Upper lobe of right lung (tissue), 1 donor: ENCODE measurements at places on chromosomes 2 and 18. TPM values are rescaled to one million over a fixed set of nuclear protein-coding genes. Genes with fewer than 3 reads are reported as not detected.

C1QL2 gene
- not detected for total RNA-seq

DNA sequence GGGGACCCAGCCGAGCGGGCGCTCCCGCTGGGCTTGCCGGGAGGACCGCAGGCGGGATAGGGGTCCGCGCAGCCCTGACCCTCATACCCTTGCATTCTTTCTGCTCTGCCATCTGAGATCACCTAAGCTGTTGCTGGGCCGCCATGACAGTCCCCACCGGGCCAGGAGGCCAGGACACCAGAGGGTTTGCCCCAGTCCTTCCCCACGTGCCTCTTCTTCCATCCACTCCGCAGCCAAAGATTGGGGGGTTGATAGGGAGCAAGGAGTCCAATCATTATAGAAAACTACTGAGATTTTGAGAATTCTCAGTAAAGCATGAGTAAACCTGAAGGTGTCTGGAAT, 453 bp upstream of the GRB14 start:
- peak overlapping the region; percentile 57 for H3K4me3 ChIP-seq
- DNase-seq = no peak
- H3K27ac ChIP-seq = no peak overlapping the region
- H3K4me1 ChIP-seq = no peaks in the 10 kb centered on the region

GRCh38 chr2:23412556-23413155, 27.7 kb downstream of the KLHL29 start:
- H3K27me3 ChIP-seq = no peaks in the 10 kb centered on the region
- H3K27ac ChIP-seq = no peak overlapping the region
- no peaks in the 10 kb centered on the region for H3K4me1 ChIP-seq
- DNase-seq = no peak
- no peak overlapping the region for H3K4me3 ChIP-seq

GRCh38 chr18:56475250-56475649, 163.1 kb downstream of the TXNL1 start:
- H3K4me3 ChIP-seq = no peak overlapping the region
- H3K4me1 ChIP-seq = no peaks in the 10 kb centered on the region
- no peaks in the 10 kb centered on the region for H3K27me3 ChIP-seq
- DNase-seq = no peak
- H3K36me3 ChIP-seq = no peaks in the 10 kb centered on the region

GRCh38 chr2:198165289-198165688, 360.9 kb downstream of the PLCL1 start:
- H3K4me1 ChIP-seq = no peaks in the 10 kb centered on the region
- H3K27me3 ChIP-seq = no peaks in the 10 kb centered on the region
- H3K27ac ChIP-seq = no peak overlapping the region
- no peak overlapping the region for H3K4me3 ChIP-seq

DNA sequence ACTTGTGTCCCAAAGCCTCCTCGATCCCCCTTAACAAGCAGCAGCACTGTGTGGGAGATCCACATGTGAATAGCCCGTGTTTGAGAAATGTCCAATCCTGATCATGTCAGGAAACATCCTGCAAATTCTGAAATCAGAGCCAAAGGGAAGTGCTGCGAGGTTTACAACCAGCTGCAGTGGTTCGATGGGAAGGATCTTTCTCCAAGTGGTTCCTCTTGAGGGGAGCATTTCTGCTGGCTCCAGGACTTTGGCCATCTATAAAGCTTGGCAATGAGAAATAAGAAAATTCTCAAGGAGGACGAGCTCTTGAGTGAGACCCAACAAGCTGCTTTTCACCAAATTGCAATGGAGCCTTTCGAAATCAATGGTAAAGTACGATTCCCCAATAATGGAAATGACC, at the start of gene MARCO:
Gene MARCO, plus strand, starts transcription at position 164 of the 400 bp plus-strand sequence. Its CDS starts 107 bp downstream, at position 271.
- H3K4me3 ChIP-seq = peak within 1 kb of the TSS; percentile 25
- no peak within 1 kb of the TSS for H3K27ac ChIP-seq
- H3K4me1 ChIP-seq = peaks cover 3% of the 10 kb centered on the region
- H3K36me3 ChIP-seq = no peaks in the 10 kb centered on the region
- no peaks in the 10 kb centered on the region for H3K27me3 ChIP-seq
- no peak for DNase-seq

DNA sequence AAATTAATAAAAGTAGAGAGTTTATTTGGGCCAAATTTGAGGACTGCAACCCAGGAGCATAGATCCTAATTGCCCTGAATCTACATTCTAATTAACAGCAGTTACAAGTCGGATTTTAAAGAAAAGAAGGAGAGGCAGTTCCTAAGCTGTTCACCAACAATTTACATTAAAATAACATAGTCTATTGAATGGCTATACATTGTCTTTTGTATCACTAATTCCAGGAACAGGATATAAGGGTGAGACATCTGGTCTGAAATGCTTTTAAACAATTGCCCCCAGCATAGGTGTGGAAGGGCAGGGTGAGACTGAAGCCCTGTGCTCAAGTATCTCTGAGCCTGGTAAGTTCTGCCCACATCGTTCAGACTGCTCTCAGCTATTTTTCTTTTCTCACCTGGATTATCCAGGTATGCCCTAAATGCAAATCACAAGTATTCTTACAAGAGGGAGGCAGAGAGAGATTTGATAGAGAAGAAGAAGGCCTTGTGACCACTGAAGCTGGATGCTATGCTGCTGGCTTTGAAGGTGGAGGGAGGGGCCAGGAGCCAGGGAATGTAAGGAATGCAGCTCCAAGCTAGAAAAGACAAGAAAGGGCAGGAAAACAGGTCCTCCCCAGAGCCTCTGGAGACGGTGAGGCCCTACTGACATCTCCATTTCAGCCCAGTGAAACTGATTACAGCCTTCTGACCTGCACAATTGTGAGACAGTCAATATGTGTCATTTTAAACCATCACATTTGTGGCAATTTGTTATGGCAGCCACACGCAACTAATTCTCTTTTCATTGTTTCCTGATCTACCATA, 189.4 kb upstream of the ARL4C start:
- H3K36me3 ChIP-seq = no peaks in the 10 kb centered on the region
- H3K27ac ChIP-seq = no peak overlapping the region
- H3K27me3 ChIP-seq = no peaks in the 10 kb centered on the region
- H3K4me1 ChIP-seq = no peaks in the 10 kb centered on the region
- no peak overlapping the region for H3K4me3 ChIP-seq

GRCh38 chr2:186575856-186576255, 14.0 kb upstream of the ITGAV start:
- H3K27ac ChIP-seq = no peak overlapping the region
- no peak overlapping the region for H3K4me3 ChIP-seq
- H3K36me3 ChIP-seq = no peaks in the 10 kb centered on the region

DNA sequence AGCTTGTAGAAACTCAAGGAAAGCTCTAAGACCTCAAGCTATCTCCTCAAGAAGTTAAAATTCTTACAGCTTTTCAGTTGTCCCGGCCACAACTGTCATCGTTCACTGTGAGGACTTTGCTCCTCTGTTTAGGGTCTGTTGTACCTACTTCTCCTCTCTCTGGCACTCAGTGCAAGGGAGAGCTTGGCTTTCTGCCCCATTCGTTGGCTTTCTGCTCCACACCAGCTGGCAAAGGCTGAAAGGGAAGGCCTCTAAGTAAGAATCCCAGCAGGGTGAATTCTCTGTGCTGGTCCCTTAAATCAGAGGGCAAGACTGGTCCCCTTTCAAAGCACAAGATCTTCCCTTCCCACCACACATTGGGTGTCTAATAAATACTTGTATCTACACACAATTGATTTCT, 17.3 kb downstream of the ZBTB7C start:
- no peak for DNase-seq
- H3K4me3 ChIP-seq = no peak overlapping the region
- H3K4me1 ChIP-seq = peaks cover 28% of the 10 kb centered on the region
- H3K27me3 ChIP-seq = no peaks in the 10 kb centered on the region

- no peak overlapping the region for H3K27ac ChIP-seq
- peak; percentile 64 for DNase-seq
- H3K4me3 ChIP-seq = no peak overlapping the region
- peaks cover 5% of the 10 kb centered on the region for H3K4me1 ChIP-seq
- H3K36me3 ChIP-seq = no peaks in the 10 kb centered on the region
Observed at GRCh38 chr2:160214461-160215445, 14.7 kb upstream of the ITGB6 start.

DNA sequence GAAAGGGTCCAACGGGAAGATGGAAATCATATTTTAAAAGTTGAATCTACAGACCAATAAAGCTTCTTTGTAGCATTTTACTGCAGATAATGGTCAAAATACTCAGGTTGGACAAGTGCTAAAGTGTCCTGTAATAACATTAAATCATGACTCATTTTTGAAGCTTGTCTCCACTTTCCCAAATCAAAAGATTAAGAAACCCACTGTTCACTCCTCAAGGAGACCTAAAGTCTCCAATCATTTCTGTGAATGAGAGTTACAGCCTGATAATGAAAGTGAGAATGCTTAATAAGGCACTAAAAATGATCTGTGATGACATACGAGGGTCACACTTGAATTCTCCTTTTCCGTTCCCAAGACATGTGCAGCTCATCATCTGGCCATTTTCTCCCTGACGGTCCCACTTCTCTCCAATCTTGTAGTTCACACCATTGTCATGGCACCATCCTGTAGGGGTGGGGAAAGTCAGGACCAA, 53.4 kb downstream of the ATIC start:
- H3K36me3 ChIP-seq = peaks cover 84% of the 10 kb centered on the region
- no peak for DNase-seq
- H3K27me3 ChIP-seq = no peaks in the 10 kb centered on the region
- no peak overlapping the region for H3K4me3 ChIP-seq
- no peak overlapping the region for H3K27ac ChIP-seq

DTNA gene
- 21.8 TPM for total RNA-seq

PLB1 gene
- 4.2 TPM for total RNA-seq

- peaks cover 26% of the 10 kb centered on the region for H3K4me1 ChIP-seq
- H3K27me3 ChIP-seq = no peaks in the 10 kb centered on the region
- no peaks in the 10 kb centered on the region for H3K36me3 ChIP-seq
Observed at GRCh38 chr2:171529914-171530313, 7.6 kb downstream of the CYBRD1 start.

DNA sequence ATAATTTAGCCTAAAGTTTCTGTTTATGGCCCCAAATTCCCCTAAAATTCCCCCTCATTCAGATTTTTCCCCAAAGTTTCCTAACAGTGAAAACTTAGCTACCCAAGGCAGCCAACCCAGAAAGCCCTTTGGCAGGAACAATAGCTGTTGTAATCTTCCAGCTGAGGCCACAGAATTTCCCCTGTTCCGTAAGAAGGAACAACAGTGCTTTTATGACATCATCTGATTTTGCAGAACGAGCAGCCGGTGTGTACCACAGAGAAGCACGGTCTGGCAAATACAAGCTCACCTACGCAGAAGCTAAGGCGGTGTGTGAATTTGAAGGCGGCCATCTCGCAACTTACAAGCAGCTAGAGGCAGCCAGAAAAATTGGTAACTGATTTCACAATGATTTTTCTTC, 6.3 kb downstream of the TNFAIP6 start:
- no peaks in the 10 kb centered on the region for H3K27me3 ChIP-seq
- no peaks in the 10 kb centered on the region for H3K4me1 ChIP-seq
- DNase-seq = no peak
- H3K36me3 ChIP-seq = no peaks in the 10 kb centered on the region
- no peak overlapping the region for H3K27ac ChIP-seq

C18orf54 gene
- total RNA-seq = 3.0 TPM

ERFE gene
- not detected for total RNA-seq

- DNase-seq = no peak
- no peak overlapping the region for H3K27ac ChIP-seq
Observed at GRCh38 chr18:54069729-54070128, 154.7 kb downstream of the MBD2 start.

- no peaks in the 10 kb centered on the region for H3K4me1 ChIP-seq
- no peak overlapping the region for H3K4me3 ChIP-seq
- H3K27ac ChIP-seq = no peak overlapping the region
- DNase-seq = no peak
- no peaks in the 10 kb centered on the region for H3K36me3 ChIP-seq
Observed at GRCh38 chr2:173741759-173742158, 223.4 kb downstream of the SP3 start.

GRCh38 chr2:25312958-25313710, 28.6 kb downstream of the DNMT3A start:
- no peak overlapping the region for H3K4me3 ChIP-seq
- H3K4me1 ChIP-seq = peaks cover 44% of the 10 kb centered on the region
- no peak for DNase-seq
- H3K27me3 ChIP-seq = no peaks in the 10 kb centered on the region
- peaks cover 7% of the 10 kb centered on the region for H3K36me3 ChIP-seq

DNA sequence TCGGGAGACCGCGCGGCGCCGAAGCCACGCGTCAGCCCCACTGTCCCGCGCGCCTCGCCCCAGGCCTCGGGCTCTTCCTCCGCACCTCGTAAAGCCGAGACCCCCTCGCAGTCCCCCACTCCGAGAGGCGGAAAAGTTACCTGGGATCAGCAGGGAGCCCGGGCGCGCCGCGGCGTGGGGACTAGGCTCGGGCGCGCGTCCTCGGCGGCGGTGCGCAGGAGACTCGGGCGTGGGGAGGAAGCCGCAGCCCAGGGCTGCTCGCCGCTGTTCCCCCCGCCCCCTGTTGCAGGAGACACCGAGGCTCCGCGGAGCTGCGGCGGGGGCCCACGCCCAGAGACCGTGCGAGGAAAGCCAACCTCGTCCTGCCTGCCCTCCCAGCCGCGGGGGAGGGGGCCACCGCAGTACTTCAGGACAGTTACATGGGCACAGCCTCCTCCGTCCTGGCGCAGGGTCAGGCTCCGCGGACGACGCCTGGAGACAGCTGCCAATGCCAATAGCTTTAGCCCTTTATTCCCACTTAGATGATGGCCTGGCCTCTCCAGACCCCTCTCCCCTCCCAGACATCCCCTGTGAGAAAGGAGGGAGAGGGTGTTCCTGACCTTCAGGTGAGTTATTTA, at the start of gene EPB41L3:
Gene EPB41L3, minus strand, starts transcription at position 225 of the 617 bp plus-strand sequence. CDS start 54,814 bp downstream, outside the sequence.
- peaks cover 6% of the 10 kb centered on the region for H3K4me1 ChIP-seq
- H3K27me3 ChIP-seq = no peaks in the 10 kb centered on the region
- peak; percentile 78 for DNase-seq
- peak within 1 kb of the TSS; percentile 48 for H3K27ac ChIP-seq

GRCh38 chr18:48942554-48943261, 8.1 kb downstream of the SMAD7 start:
- H3K4me3 ChIP-seq = peak overlapping the region; percentile 83
- H3K36me3 ChIP-seq = peaks cover 25% of the 10 kb centered on the region
- H3K4me1 ChIP-seq = peaks cover 98% of the 10 kb centered on the region
- peak overlapping the region; percentile 59 for H3K27ac ChIP-seq
- no peaks in the 10 kb centered on the region for H3K27me3 ChIP-seq

DNA sequence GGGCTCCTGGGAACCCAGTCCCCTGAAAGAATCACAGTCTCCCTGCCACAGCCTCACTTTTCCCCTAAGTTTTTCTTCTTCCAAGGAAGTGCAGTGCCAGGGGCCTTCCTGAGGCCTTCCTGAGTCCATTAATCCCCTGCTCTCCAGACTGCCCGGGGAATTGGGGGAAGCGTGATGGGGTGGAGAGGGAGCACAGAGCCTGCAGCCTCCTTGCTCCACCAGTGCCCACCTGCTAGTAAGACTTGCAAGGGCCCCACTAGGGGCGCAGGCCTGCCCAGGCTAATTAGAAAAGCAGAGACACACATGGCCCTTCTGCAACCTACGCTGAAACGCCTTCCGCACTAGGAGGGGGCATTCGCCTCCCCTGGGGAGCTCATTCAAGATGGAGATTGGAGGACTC, 110.6 kb downstream of the MRO start:
- H3K27ac ChIP-seq = no peak overlapping the region
- DNase-seq = no peak
- no peaks in the 10 kb centered on the region for H3K36me3 ChIP-seq
- H3K27me3 ChIP-seq = no peaks in the 10 kb centered on the region
- H3K4me1 ChIP-seq = no peaks in the 10 kb centered on the region
- no peak overlapping the region for H3K4me3 ChIP-seq

- H3K4me3 ChIP-seq = no peak overlapping the region
- H3K36me3 ChIP-seq = no peaks in the 10 kb centered on the region
- no peaks in the 10 kb centered on the region for H3K4me1 ChIP-seq
- H3K27ac ChIP-seq = no peak overlapping the region
- DNase-seq = no peak
- H3K27me3 ChIP-seq = peaks cover 10% of the 10 kb centered on the region
Observed at GRCh38 chr2:1910021-1910420, 165.7 kb upstream of the PXDN start.

ZNF521 gene
- 25.0 TPM for total RNA-seq

EVA1A gene
- total RNA-seq = 41.9 TPM

TMEM247 gene
- total RNA-seq = not detected
